GM12864 (cell line): ENCODE measurements at places on chromosomes 11 and 22.

DNA sequence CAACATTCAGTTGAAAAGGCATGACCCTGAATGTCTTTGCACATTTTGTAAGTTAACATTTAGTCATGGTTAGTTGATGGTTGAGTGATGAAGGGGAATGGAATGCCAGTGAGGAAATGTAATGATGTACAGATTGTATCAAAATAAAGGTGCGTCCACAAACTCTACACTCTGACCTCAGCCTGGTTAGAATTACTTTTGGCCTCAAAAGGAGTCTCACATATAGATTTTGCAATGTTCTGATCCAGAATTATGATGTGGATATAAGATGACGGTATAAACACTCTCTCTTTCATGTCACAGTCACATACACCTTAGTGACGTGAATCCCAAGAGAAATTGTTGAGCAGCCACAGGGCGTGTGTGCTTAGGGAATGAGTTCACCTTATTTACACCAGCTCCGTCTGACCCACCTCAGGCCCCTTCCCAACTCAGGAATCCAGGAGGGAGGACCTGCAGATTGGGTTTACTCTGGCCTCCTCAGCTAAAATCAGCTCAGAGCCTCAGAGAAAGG is 100.1 kb downstream of the RDX start:
- DNase-seq: no peak

- no peak for DNase-seq
Observed at GRCh38 chr11:28545536-28545935, 437.3 kb downstream of the METTL15 start.

- no peak for DNase-seq
Observed at GRCh38 chr11:83785942-83786341, 499.8 kb upstream of the CCDC90B start.

- DNase-seq: no peak
Observed at GRCh38 chr11:14789879-14790484, 102.0 kb downstream of the CYP2R1 start.

GRCh38 chr11:75532200-75533048 is 6.7 kb upstream of the GDPD5 start:
- DNase-seq: no peak

DNA sequence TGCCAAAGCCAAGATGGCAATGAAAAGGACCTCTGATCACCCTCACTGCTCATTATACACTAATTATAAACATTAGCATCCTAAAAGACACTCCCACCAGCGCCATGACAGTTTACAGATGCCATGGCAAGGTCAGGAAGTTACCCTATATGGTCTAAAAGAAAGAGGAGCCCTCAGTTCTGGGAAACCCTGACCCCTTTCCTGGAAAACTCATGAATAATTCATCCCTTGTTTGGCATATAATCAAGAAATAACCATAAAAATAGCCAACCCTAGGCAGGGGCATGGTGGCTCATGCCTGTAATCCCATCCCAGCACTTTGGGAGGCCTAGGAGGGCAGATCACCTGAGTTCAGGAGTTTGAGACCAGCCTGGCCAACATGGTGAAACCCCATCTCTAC is 12.7 kb upstream of the CAPN5 start:
- no peak for DNase-seq

DNA sequence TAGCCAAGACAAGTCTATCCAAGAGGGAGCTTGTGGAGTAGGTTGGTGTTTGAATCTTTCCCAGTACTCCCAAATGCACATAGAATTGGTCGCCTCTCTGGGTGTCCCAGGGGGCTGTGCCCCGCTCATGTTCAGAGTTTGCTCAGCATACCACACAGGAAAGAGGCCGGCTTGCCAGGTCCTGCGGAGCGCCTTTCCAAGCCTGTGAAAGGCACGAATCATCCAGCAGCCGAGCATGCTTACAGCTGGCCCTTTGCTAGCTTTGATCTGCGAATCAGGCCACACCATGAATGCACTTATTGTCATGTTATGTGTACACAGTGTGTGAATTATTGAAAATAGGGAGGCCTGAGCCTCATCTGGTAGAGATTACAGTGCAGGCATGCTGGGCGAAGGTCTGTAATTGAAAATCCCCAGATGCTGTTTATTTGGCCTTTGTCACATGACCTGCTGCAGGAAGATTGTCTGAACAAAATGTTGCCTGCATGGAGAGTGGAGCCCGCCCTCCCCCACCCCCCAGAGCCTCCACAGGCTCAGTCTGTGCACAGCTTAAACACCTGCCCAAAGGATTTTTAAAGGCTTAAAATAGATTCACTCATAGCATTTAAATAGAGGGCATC is 163.3 kb upstream of the RASSF10 start:
- DNase-seq: no peak

- DNase-seq: no peak
Observed at GRCh38 chr11:72831521-72832300, 17.5 kb downstream of the ATG16L2 start.

GRCh38 chr11:86161336-86161735 is 83.2 kb upstream of the EED start:
- DNase-seq: no peak

DNA sequence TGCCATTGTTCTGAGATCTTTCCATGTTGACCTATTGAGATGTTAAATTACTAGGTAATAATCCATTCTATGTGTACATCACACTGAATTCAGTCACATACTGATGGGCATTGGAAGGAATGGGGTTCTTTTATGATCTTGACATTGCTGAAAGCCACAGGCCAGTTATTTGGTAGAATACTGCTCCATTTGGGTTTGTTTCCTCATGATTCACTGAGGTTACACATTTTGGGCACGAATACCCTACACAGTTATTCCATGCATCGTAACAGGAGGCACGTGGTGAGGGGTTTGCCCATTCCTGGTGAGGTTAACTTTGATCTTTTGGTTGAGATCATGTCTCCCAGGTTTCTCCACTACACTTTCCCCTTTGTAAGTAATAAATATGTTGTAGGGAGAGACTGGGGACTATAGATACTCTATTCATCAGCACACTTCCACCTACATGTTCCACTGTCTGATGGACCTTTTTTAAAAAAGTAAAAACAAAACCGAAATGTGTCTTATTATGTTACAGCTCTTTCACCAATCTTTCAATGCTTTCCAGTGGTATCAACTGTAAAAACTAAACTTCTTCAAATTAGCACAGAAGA is 12.0 kb upstream of the FOLR1 start:
- no peak for DNase-seq

DNA sequence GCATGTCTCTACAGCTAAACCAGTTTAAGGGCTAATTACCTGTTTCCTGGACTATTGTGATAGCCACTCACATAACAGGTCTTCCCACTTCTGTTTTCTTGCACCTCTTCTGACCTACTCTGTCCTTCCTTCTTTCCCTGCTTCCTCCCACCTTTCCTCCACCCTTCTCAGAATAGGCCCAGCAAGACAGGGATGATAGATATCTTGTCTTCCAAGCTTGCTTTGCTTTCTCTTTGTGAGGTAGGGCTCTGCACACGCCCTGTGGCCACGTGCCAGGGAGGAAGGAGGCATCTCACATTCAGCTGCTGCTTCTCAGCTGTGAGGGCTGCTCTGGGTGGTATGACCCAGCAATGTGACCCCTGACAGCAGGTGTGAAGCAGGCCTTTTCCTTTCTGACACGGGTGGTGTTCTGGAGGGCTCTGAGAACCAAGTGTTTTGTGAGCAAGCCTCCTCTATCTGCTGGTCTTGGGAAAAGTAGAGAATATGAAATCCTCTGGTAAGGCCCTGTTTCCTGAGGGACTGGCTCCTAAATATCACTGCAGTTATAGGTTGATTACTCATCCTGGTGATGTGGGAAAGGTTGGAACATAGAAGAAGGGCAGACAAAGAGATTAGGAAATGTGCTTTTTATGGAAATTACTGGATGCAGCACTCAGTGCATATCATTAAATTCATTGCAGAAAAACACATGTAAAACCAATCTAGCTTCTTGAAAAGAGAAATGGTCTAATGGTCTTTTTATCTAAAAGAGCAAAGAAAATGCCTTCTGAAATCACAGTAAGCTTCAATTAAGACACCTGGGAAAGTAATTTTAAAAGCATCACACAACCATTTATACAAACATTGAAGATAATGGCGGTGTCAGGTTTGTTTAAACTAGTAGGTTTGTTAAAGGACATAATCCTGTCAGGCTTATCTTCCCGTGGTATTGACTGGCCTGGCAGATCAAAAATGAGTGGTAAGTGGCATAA is 8.5 kb downstream of the AMOTL1 start:
- DNase-seq: no peak

DNA sequence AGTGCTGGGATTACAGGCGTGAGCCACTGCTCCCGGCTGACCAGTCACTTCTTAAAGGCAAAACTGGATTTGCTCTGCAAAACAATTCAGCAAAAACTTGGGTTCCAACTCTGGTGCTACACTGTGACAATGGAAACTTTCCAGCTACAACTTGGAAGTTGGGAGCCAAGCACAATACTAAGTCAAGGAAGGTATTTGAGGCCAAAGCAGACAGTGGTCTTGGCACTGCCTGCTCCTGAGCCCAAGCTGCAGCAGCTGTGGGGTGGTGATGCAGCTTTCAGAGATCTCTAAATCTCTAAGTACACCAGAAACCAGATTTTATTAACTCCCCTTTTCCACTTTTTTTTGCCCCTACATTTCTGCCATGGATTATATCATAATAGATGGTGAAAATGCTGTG is 17.5 kb downstream of the ADM start:
- DNase-seq: no peak

DNA sequence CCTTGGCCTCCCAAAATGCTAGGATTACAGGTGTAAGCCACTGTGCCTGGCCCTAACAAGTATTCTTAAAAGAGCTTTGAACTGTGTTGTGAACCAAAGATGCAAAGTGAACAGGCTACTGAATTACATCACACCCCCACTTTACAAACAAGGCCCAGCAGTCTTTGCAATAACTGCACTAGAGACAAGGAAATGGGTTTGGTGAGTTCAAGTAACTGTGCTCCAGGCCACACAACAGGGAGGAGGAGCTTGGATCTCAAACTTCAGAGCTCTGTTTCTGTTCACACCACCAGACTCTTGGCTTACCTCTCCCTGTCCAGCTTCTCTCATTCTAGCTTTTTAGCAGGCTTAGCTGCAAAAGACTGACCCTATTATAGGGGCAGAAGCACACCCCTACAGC is 30.4 kb upstream of the RASL10A start:
- no peak for DNase-seq

- no peak for DNase-seq
Observed at GRCh38 chr22:49241174-49241851, 586.4 kb downstream of the BRD1 start.

DNA sequence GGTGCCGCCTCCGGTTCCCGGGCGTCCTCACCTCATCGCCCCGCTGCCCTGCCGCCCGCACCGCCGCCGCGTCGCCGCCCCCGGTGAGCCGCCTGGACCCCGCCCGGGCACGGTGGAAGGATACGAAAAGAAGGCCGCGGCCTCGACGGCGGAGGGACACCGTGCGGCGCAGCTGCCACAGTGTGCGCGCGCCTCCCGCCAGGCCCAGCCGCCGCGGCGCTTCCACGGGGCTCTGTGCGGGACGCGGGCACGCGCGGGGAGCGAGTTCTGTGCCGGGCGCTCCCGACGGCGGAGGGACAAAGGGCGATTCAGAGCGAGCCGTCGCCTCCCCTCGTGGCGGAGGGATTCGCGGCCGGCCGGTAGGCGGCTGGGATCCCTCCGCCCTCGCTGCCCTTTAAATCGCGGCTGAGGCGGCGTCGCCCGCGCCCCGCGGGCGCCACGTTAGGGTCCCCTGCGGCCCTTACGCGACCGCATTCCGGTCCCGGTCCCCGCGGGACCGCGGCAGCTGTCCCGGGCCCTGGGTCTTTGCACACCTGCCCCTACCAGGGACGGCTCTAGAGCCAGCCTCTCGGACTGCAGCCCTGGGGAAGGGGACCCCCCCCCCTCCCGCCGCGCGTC is 568 bp upstream of the KMT5B start:
- peak; percentile 80 for DNase-seq

DNA sequence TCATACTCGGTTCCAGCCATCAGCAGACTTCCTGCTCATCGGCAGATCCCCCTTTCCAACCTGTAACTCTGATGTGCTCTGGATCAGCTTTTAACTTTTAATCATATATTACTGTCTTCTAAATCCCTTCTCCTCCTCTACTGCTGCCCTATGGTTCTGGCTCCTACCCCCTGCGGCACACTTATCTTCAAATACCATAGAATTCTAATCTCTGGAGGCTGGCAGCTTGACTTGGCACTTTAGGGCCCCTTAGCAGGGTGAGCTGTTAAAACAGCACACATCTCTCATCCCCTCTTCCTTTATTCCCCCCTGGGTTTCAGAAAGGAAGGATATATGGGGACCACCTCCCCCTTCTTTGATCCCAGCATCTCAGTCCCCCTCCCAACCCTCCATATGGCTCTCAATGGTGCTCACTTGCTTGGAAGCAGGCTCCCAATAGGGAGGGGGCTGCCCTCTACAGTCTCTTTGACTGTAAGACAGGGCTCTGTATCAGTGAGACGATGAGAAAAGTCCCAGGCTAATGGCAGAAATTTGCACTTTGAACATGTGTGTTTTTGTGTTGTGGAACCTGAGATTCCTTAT is 4.4 kb upstream of the CNTF start:
- no peak for DNase-seq
